ENCODE measurements at places on chromosomes 16 and 17.

- DNase-seq = no peak
Measured at GRCh38 chr17:42669977-42670788, 6.6 kb downstream of the PLEKHH3 start.

- no peak for DNase-seq
Measured at GRCh38 chr17:45098081-45098868, 34.0 kb downstream of the PLCD3 start.

DNA sequence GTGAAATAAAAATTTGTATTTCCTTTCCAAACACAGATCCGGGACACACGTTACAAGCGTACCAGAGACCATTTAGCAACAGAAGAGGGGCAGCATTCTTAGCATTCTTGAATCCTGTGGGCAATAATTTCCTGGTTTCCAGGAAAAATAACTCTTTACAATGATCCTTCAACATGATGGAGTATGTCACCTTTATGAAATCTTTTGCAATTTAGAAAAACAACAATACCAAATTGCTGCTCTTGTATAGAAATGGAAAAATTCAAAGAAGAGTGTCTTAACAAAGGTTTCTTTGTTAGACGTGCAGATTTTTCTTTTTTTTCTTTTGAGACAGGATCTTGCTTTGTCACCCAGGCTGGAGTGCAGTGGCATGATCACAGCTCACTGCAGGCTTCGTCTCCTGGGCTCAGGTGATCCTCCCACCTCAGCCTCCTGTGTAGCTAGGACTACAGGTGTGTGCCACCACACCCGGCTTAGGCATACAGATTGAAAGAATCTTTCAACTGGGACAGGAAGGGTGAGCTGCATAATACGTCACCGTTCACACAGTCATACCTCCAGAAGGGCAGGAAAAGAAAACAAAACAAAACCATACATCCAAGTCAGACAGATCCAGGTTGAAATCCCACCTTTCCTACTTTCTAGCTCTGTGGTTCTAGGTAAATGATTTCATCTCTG, 10.8 kb upstream of the GCSH start:
- DNase-seq = no peak

- DNase-seq = no peak
Measured at GRCh38 chr17:9432134-9432885, 143.3 kb downstream of the STX8 start.

DNA sequence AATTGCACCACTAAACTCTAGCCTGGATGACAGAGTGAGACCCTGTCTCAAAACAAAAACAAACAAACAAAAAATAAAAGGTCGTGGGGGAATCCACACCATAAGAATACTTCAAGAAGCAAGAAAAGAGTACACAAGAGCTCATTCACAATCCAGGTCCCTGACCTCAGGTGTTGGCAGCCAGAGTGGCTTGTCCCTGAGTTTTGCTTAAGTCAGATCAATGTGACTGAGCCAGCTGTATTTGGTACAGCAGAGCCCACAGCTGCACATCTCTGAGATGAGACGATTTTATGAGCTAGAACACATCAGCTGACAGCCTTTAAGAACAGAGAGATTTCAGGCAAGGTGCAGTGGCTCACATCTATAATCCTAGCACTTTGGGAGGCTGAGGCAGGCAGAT, 22.4 kb downstream of the CACNG1 start:
- no peak for DNase-seq

DNA sequence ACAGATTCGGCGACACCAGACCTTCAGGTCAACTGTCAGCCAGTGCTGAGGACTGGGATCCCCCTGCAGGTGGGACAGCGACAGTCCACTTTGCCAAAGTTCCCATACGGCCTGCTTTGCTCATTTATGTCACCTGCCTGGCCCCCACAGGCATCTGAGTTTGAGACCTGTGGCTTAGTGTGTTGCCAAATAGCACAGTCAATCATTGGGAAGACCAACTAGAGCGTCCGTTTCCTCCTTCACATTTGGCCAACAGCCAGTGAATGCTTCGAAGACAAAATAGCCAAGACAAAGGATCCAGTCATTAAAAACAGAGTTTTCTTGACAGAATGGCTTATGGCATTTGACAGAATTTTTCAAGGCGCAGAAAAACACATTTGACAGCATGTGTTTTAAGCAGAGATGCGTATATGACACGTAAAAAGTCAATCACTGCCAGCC, 113.8 kb downstream of the ABCC12 start:
- no peak for DNase-seq

DNA sequence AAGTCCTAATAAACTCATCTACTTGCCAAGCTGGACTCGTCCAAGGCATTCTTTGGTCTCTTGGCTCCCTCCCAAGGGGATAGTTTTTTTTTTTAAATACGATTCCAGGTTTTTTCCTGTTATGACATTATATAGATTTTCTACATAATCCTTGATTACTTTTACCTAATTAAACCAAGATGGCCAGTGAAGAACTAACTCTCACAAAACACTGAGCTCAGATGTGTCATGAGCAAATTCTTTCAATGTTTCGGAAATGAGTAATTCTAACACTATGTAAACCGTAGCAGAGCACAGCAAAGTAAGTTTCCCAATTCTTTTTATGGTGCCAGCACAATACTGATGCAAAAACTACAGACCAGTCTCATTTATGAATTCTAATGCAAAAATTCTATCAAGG, 1.8 kb downstream of the ZNF23 start:
- DNase-seq = no peak

- no peak for DNase-seq
Measured at GRCh38 chr16:53664724-53665345, 38.8 kb downstream of the RPGRIP1L start.
